Panc1 (cell line): ENCODE measurements at places on chromosomes 1 and 21.

DNA sequence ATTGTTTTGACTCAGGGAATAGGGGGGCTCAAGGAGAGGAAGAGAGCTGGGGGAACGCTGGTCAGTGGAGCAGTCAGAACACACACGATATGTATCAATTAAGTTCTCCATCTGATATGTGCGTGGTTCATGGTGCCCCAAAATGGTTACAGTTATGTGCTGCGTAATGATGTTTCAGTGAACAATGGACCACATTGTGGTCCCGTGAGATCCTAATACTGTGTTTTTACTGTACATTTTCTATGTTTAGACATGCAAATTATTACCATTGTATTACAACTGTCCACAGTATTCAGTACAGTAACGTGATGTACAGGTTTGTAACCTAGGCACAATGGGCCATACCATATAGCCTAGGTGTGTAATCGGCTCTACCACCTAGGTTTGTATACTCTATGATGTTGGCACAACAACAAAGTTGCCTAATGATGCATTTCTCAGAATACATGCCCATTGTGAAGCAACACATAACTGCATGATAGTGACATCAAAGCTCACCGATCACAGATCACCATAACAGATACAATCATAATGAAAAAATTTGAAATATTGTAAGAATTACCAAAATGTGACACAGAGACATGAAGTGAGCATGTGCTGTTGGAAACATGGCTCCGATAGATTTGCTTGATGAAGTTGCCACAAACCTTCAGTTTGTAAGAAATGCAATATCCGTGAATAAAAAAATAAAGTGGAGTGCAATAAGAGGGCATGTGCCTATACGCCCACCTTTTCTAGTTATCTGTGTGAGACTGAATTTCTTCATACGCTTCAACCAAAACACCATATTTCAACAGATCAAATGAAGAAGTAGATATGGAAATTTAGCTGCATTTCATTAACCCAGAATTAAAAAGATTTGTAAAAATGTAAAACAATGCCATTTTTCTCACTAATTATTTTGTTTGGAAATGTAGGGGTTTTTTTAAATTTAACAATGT, 14.8 kb upstream of the TMEM54 start:
- DNase-seq = no peak

- no peak for DNase-seq
Measured at GRCh38 chr1:151416231-151416630, 16.9 kb downstream of the PSMB4 start.

- DNase-seq = no peak
Measured at GRCh38 chr1:36580524-36580923, 97.8 kb upstream of the CSF3R start.

DNA sequence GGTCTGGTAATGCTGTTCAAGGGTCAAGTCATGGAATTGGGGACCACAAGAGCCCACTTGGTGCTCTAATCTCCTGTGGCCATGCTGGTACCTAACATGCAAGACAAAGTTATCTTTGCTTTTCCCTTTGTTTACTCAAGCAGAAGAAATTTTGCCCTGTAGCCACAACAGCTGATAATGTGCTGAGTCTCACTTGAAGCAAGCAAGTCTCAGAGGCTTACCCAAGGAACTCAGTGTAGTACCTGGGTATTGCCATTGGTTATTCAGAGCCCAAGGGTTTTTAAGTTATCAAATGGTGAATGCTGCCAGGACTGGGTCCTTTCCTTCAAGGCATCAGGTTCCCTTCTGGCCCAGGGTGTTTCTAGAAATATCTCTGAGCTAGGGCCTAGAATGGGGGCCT, 198.9 kb upstream of the RNPC3 start:
- DNase-seq = no peak

DNA sequence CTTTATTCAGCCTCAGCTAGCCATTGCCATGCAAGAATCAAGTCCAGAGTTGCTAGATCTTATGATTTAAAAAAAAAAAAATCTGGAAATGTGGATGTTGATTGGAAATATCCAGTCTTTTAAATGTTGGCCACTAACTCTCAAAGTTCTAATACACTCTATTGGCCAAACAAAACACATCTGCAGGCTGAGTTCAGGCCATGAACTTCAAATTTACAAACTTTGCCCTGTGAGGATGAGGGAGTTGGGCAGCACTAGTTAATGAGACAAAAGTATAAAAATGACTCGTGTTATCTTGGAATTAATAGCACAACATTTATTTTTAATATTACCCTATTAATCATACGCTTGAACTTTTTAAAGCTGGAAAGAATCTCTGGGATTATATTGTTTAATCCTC, 432.3 kb downstream of the PLPP3 start:
- DNase-seq = no peak

DNA sequence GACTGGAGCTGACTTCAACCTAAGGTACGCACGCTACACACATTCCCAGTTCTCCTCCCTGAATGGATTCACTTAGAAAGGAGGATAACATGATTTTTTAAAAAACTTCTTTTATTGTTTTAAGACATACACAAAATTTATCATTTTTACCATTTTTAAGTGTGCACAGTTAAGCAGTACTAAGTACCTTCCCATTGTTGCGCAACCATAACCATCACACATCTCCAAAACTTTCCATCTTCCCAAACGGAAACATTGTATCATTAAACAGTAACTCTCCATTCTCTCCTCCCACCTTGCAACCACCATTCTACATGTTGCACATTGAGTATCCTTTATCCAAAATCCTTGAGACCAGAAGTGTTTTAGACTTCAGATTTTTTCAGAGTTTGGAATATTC, 36.2 kb upstream of the SEC16B start:
- no peak for DNase-seq

DNA sequence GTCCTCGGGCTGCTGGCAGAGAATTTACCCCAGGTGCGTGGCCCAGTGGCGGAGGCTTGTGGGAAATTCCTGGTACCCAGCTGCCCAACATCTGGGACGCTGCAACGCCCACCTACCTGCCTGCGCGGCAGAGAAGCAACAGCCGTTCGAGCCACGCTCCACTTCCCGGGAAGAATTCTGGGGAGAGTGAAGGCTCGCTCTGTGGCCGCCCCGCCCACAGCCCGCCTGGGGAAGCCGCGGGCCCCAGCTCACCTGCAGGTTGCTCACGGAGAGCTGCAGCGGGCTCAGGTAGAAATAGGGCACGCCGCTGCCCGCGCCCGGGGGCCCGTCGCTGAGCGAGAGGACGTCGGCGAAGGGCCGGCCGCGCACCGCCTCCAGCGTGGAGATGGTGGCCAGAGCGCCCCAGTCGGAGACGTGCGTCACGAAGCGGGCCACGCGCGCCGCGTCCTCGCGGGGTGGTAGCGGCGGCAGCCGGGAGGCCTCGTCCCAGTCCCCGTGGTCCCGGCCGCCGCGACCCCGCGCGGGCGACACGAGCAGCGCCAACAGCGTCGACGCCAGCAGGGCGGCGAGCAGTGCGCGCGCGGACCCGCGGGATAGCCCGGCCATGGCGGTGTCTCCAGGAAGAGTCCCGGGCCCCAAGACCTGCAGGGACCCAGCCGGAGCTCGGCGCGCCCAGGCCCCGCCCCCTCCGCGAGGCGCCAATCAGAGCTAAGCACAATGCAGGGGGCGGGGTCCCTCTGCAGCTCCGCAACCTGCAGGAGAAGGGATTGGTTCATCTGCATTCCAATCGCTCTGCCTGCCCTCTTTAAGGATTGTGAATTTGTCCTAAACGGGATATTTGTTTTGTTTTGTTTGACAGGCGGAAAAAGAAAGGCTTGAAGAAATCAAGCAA, at the start of gene CREG1:
TSS of gene CREG1 (minus strand) at position 627 of the 892 bp plus-strand sequence.
- no peak for DNase-seq

DNA sequence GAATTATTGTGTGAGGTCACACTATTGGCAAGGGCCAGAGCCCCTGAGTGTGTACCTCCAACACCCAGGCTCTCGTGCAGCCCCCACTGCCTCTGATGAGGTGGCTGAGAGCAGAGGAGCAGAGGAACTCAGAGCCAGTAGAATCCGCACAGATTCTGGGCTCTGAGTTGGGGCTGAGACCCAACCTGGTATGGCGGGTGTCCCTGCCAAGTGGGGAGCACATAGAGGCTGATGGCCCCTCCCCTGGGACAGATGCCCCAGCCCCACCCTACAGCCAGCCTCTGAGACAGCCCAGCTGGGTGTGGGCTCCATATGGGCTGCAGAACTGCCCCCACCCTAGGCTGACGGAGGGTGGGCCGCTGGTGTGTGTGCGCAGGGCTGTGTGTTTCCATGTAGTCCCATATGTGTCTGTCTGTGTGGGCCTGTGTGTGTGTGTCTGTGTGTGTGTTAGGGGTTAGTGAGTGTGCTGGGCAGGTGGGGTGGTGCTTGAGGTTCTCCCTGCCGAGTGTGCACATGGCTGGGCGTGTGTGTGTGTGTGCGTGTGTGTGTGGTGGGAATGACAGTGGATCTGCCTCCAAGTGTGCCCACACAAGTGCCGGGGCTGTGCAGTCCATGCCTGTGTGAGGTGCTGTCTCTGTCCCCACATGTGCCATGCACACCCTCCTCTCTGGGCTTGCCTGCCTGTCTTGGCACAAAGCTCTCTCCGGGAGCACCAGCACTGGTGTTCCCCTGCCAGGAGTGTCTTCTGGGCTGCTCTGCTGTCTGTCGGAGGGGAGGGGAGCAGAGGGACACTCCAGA, 24.4 kb downstream of the FOXO6 start:
- no peak for DNase-seq

DNA sequence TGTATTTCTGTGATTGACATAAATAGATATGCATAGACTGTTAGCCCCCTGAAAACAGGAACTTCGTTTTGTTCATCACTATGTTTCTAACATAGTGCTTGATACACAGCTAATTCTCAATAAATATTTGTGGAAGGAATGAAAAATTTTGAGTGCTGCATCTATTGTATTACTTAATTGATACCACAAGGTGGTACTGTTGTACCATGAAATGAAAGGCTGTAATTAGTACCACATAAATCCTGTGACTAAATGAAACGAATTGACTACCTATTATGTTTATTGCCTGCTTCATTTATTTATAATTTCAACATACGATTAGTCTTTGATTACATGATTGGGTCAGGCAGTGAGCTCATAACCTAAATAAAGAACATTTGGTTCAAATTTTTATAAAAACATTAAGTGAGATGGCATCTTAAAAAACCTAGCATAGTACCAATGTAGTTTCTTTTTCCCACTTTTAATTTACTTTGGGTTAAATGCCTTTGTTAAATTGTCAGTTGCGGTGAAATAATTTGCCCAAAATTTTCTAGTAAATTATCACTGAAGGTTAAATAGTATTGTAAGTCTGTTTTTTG, 15.0 kb upstream of the TGFB2 start:
- DNase-seq = peak; percentile 22

GRCh38 chr1:185719021-185719420, 15.2 kb upstream of the HMCN1 start:
- DNase-seq = no peak

DNA sequence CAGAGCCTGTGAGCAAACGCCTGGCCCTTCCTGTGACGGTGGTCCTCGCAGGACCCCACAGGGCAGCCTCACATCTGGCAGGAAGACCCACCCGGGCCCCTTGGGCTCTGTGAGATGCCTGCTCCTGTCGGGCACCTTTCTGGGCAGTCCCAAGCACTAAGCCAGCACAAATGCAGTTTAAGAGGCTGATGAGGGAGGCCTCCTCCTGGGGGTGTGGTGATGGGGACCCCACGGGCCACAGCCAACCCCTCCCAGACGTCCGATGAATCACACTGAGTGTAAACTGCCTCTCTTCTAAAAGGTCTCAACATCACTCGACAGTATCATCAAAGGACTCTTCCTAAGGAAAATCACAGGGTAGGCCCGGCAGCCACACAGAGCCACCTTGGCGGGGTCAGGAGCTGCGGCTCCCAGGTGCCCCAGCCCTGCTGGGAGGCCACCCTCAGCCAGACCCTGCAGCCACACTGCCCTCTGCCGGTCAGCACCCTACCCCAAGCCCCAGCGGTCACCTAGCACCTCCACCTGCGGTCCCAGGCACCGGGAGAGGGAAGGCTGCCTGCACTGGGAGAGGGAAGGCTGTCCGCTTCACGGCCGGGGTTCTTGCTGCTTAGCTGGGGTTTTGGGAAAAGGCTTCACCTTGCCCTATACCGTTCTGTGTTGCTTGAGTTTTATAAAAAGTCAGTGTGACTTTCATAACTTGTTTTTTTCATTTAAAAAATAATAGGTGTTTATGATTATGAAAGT, 3.9 kb upstream of the PRKCZ start:
- no peak for DNase-seq

GRCh38 chr1:7975212-7975865, 13.8 kb downstream of the PARK7 start:
- DNase-seq = peak; percentile 86

DNA sequence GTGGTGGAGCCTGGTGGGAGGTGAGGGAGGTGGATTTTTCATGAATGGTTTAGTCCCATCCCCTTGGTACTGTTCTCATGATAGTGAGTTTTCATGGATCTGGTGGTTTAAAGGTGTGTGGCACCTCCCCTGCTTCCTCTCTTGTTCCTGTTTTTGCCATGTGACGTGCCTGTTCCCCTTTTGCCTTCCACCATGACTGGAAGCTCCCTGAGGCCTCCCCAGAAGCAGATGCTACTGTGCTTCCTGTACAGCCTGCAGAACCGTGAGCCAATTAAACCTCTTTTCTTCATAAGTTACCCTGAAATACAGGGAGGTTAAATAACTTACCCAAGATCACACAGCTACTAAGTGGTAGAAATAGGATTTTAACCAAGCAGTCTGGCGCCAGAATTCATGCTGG, 4.3 kb upstream of the HEYL start:
- no peak for DNase-seq

- DNase-seq = peak; percentile 28
Measured at GRCh38 chr1:174769961-174770549, 229.7 kb upstream of the CACYBP start.

DNA sequence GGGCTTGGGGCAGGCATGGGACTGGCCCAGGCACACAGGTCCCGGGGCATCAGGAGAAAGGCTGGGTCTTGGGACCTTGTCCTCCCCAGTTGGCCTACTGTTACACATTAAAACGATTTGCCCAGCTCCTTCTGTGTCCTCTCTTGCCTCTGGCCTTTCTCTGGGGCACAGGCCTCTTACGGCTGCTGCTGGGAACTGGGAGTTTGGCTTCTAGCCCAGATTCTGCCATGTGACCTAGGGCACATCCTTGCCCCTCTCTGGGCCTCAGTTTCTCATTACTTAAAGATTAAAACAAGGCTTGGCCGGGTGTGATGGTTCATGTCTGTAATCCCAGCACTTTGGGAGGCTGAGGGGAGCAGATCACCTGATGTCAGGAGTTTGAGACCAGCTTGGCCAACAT, 14.0 kb downstream of the KDF1 start:
- DNase-seq = no peak

DNA sequence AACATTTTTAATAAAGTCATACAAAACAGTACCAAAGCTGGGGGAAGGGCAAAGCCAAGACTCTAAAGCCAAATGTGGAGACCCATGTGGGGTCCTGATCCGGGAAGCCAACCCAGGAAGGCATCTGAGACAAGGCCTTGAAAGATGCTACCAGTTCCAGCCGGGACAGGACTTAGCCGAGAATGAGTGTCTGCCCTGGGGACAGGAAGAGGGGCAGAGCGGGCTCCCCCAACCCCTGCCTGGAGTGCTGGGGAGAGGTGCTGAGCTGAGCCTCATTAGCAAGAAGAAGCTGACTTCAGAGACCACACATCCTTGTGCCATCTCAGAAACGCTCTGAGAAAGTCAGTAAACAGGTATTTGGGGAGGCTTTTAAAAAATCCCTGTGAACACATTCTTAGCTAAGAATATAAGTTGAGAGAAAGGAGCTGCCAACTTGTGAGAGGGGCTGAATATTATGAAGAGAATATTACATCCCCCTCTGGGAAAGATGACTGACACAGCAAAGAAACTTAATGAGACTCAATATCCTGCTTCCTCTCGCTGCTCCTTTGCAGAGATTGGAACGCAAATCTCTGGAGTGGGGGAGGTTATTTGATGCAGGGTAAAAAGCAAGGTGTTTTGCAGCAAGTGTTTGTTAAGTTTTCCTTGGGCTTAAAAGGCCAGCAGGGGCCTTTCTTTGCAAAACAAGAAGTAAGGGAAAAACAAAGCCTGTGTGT, 103.3 kb upstream of the KCND3 start:
- DNase-seq = no peak
